ENCODE measurements at places on chromosomes 7 and 10.

DNA sequence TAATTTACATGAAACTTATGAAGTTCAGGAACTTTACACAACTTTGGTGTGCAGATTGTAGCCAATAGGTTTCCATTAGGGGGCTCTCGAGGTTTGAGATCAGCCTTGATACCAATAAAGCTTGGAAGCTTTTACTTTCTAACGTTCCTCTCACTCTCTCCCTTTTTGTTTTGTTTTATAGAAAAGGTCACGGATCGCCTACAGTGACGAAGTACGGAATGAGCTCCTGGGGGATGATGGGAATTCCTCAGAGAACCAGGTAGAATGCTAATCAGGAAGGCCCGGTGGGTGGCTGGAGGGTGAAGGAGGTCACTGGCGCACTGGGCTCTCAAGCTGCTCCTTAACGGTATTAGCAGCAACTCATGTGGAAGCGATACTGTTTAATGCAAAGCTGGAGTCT, 79.9 kb downstream of the VTI1A start:
- DNase-seq: no peak

DNA sequence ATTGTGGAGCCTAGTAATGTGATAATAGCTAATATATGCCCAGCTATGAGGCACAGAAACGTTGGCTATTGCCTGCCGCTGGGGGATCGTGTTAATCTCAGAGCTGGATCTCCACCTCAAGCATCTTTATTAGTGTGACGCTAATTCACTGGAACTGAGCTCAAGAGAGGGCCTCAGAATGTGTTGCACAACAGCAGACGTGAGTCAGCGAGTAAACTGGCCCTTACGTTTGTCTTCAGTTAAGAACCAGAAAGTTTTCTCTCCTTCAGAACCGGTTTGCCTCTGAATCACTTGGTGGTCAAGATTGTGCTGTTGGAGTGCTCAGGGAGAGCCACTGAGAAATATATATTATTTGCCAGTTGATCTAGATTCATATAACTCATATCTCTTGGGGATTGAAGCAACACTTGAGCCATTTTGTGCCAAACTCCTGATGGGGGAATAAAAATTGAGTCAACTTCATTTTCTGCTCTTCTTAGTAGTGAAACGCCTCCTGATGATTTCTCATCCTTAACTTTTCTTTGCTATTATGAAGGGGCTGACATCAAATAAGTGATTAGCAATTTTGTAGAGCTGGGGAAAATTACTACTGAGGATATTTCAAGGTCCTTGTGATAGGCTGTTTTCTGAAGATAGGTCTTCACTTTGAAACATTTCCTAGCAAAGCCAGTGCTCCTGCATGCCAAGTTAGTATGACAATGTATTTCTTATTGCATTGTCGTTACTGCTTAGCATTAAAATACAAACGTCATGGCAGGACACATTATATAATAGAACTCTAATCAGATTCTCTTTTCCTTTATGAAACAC, 22.3 kb downstream of the BZW2 start:
- DNase-seq: no peak

GRCh38 chr7:47572094-47572445, 9.8 kb downstream of the TNS3 start:
- DNase-seq: no peak

GRCh38 chr10:104076743-104077160, 8.9 kb downstream of the COL17A1 start:
- DNase-seq: no peak

GRCh38 chr10:31778627-31779026, 150.0 kb downstream of the ARHGAP12 start:
- DNase-seq: no peak

GRCh38 chr7:77313085-77313484, 103.1 kb downstream of the GSAP start:
- DNase-seq: no peak

DNA sequence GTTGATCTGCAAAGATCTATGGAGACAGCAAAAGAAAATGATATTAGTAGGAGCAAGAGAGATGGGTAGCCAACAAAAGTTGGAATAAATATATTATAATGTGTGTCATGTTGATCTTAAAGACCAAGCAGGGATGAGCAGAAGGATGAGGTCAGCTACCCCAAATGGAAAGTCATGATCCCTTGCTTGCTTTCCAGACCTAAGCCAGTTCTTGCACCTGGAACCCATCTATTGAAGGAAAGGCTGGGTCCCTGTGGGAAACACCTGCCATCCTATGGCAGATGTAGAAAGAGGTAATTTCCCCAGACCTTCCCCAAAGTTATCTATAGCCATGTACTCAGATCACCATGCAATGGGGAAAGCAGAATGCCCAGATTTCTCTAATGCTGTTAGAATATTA, 52.5 kb downstream of the LYZL2 start:
- no peak for DNase-seq

Measured in cerebellar nuclear complex (tissue), 1 donor.